Adrenal gland (tissue), 19 donors: ENCODE measurements at places on chromosomes 4 and X. TPM values are rescaled to one million over a fixed set of nuclear protein-coding genes. Genes with fewer than 3 reads are reported as not detected.

The UGT2B11 gene
- not detected for polyA plus RNA-seq

The VSIG1 gene
- polyA plus RNA-seq = 0.20 TPM

The AVPR2 gene
- polyA plus RNA-seq = 1.0 TPM

The TENM3 gene
- polyA plus RNA-seq = 14.4 TPM

The SLC10A7 gene
- 26.4 TPM for polyA plus RNA-seq

The SRPX gene
- 129 TPM for polyA plus RNA-seq
